ENCODE measurements at places on chromosomes 2 and 18.
A peak's percentile ranks its signal among the peaks of the same experiment; 100 is the strongest.

DNA sequence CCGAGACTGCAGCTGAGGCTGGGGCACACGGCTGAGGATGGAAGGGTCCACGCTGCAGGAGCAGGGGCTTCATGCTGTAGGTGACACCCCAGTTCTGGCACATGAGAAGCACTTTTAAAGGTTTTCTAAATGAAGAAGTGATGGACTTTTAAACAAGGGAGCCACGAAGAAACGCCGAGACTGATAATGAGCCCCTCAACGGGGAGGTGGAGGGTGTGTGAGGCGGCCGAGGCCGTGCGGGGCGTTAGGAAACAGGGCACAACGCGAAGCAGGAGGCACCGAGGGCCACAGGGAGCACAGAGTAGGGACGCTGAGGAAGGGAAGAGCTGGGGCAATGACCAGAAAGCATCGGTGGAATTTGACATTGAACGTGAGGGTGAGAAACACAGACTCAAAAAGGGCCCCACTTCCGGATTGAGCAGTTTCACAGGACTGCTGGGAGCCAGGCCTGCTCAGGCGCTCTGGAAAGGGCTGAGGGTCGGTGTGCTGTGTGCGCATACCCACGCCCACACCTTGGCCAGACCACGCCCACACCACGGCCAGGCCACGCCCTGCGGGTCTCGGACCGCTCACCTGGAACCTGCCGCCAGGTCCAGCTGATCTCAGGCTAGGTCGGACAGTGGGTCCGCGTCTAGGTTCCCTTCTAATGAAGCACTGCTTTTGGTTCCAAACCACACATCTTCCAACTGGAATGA lies 115.7 kb downstream of the GYPC start:
- no peak for DNase-seq

GRCh38 chr2:106948540-106948939 lies 62.6 kb upstream of the ST6GAL2 start:
- DNase-seq = no peak

GRCh38 chr2:46643951-46644350 lies 164.6 kb downstream of the TMEM247 start:
- DNase-seq = no peak

DNA sequence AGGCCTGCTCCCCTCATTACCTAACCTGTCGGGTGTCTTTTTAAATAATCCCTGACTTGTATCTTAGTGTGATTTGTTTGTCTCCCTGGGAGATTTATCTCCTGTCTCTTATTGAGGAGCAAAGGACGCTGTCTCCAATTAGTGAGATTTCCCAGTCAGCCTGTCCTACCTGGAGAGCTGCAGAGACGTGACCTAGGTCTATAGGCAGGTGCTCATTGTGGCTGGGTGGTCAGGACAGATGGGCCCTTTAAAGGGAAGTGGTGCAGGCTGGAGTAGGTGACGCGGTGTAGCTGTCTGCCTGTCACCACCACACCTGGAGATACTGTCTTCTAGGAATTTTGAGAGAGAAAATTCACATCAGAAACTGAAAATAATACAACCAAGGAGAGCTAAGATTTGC lies 28.0 kb downstream of the PLB1 start:
- no peak for DNase-seq

GRCh38 chr2:239814861-239815601 lies 210.1 kb downstream of the NDUFA10 start:
- no peak for DNase-seq

GRCh38 chr2:205014201-205014600 lies 468.9 kb downstream of the PARD3B start:
- no peak for DNase-seq

- DNase-seq = no peak
Observed at GRCh38 chr2:189236066-189236465, 56.5 kb upstream of the COL5A2 start.

DNA sequence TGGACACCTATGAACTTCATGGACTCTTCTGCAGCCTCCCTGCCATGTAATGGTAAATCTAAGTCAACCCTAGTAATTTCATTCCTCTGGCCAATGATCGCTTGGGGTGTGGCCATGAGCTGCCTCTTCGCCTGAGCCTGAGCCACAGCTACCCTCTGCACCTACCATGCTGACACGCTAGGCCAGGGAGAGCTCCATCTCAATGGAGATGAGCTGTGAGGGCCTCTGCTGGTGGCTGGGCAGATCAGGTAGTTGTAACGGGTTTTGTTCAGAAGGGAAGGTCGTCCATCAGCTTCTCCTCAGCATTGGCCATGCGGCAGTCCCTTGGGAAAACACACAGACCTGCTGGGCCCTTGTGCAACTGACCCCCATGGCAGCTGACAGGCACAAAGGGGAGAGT lies 24.4 kb downstream of the MPHOSPH10 start:
- DNase-seq = peak; percentile 65

DNA sequence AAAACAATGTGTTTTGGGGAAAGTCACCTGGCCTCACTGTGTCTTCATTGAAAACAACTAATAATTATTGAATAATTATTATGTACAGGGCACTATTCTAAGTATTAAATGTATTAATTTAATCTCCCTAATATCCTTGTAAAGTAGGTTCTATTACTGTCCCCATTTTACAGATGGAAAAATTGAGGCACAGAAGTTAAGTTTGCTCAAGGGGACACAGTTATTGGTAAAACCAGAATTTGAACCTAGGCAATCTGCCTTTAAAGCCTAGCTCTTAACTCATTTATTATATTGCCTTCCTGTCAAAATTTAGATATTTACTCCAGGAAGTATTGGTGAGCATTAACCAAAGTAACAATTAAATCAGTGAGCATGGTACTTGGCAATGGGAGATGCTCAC lies 84.6 kb downstream of the PMS1 start:
- no peak for DNase-seq

DNA sequence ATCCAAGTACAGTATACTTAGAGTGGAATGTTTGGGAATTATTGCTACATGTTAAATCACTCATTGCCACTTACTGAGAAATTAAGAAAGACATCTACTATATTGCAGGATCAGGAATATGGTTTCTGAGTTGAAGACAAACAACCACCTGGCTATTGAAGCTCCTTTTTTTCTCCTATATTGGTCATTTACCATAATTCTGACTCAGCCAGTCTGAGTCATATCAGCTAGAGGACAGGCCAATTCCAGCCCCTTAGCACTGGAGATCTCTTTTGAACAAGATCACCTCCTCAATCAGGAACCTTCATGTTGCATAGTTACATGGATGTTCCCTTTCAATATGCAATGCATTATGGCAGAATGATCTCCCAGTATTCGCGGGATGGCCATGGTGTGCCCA lies 42.7 kb upstream of the CDH19 start:
- DNase-seq = no peak
